Kidney (tissue), 22 donors: ENCODE measurements at places on chromosomes 1 and 21. TPM values are rescaled to one million over a fixed set of nuclear protein-coding genes. Genes with fewer than 3 reads are reported as not detected.

The MXRA8 gene
- 26.0 TPM for total RNA-seq

- DNase-seq: no peak
These were observed 251.7 kb upstream of the DPYD start for GRCh38 chr1:98172578-98172977.

The RNF223 gene
- 2.3 TPM for total RNA-seq

The MTR gene
- total RNA-seq: 61.0 TPM

GRCh38 chr1:162904579-162904978 lies 43.6 kb upstream of the CCDC190 start:
- DNase-seq: no peak

DNA sequence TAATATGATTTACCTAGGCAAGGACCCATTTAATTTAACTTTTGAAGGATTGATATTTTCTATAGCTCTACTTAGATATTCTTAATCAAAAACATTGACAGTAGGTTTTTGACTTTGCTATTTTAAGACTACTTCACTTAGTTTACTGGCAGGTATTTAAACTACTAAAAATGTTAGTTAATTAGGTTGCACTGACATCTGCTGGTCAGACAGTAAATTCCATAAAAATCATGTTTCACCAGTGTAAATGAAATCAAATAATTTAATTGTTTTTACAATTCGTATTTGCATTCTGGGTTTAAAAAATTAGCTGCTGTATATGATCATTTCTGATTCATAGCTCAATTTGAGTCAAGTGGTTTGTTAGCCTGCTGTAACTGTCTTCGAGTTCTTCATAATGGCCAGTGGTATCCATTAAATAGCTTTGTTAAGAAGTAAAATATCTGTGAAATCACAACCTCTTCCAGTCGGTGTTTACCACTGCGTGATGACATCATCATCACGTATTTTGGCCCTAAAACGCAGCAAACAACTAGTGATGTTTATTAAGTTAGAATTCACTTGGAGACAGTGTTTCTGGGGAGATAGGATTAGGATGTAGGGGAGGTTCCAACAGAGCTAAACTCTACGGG lies 26.2 kb downstream of the EXTL2 start:
- no peak for DNase-seq

- no peak for DNase-seq
These were observed 68.5 kb downstream of the GPATCH2 start for GRCh38 chr1:217562229-217562878.
